Activated T-helper 17 cell treated with anti-CD3 and anti-CD28 coated beads, Interleukin-2, amount 50 U/mL, for 72 hours (primary cell): ENCODE measurements at places on chromosomes 16 and 17. TPM values are rescaled to one million over a fixed set of nuclear protein-coding genes. Genes with fewer than 3 reads are reported as not detected.
A peak's percentile ranks its signal among the peaks of the same experiment; 100 is the strongest.

- no peak for ATAC-seq
Observed at GRCh38 chr16:86477642-86478041, 32.7 kb upstream of the FOXF1 start.

DNA sequence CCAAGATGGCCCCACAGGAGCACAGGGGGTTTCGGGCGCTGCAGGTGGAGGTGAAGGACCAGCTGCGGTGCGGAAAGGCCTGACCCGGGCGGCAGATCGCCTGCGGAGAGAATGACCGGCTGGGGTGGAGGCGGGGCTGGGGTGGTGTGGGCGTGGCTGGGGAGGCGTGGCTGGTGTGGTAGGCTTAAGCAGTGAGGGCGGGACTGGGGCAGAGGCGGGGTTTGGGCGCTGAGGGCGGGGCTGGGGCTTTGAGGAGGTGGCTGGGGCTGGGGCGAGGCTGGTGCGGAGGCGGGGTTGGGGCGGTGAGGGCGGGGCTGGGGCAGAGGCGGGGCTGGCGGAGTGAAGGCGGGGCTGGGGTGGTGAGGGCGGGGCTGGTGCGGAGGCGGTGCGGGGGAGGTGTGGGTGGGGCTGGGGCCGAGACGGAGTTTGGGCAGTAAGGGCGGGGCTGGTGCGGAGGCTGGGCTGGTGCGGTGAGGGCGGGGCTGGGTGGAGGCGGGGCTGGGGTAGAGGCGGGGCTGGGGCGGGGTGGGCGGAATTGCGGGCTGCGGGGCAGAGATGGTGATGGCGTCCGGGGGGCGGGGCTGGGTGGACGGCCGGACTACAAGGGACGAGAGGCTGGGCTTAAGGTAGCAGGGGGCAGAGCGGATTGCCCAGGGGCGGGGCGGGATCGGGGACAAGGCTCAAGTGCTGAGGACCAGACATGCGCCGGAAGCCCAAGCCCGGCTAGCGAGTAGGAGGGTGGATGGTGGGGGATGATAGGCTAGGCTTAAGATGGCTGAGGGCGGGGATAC lies 9.9 kb upstream of the GSDMA start:
- ATAC-seq = peak; percentile 87

TP53TG3D gene
- total RNA-seq = not detected

DNA sequence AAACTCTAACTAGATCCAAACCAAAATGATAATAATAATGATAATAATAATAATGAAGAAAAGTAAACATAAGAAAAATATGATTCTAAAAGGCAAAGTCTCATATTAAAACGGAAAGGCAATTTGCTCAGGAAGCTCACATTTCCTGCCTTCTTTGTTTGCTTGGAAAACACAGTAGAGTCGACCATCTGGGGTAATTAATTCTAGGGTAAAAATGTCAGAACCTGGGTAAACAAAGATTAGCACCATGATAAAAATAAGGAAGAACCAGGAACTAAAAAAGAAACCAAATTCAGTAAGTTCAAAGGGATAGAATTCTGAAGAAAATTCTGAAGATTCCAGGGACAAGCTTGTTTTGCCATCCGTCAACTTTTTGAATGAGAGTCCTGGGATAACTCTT lies 16.2 kb downstream of the KRABD2 start:
- ATAC-seq = no peak

CLDN6 gene
- not detected for total RNA-seq

- ATAC-seq = peak; percentile 25
Observed at GRCh38 chr17:81518785-81519283, 6.2 kb upstream of the ACTG1 start.

GDPD1 gene
- 2.6 TPM for total RNA-seq

- ATAC-seq = no peak
Observed at GRCh38 chr17:34763728-34764665, 184.6 kb downstream of the TMEM132E start.

DNA sequence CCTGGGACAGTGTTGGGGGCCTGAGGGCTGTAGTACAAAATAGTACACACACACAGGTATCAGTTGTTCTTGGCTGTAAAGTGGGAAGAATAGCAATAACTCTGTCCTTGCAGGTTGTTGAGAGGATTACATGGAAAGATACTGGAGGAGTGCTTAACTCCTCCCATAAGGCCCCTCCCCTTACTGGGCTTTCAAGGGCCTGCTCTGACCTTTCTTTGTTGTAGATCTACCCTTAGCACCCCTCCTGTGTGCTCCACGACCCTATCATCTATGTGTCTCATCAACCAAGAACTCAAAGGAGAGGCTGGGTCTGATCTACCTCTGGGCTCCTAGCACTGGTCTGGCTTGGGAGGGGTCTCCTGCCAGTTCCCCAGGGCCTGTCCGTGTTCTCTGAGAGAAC lies 8.3 kb upstream of the EDC4 start:
- ATAC-seq = no peak

GRCh38 chr16:17211797-17212196 lies 259.0 kb downstream of the XYLT1 start:
- ATAC-seq = peak; percentile 34

- ATAC-seq = no peak
Observed at GRCh38 chr17:9868552-9868951, 36.5 kb downstream of the RCVRN start.

GRCh38 chr16:49706620-49707355 lies 149.1 kb downstream of the ZNF423 start:
- no peak for ATAC-seq

GRCh38 chr16:67184453-67184994 lies 761 bp upstream of the MATCAP1 start:
- peak; percentile 15 for ATAC-seq

- peak; percentile 79 for ATAC-seq
Observed at GRCh38 chr16:77585379-77586251, 136.7 kb upstream of the NUDT7 start.

DNA sequence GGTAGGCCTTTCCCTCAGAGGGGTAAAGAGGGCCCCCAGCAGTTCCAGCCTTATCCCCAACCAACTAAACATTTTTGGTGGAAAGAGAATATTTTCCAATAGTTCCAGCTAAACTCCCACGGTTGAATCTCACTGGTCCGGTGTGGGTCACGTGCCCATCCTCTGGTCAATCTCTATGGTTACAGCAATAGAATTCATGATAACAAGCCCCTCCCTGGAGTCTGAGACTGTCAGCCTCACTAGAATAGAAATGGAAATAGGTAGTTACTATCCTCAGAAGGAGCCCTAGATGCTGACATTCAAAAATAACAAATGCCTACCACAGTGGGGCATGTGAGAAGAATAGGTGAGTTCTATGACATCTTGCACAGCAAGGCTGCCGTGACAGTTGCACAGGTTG lies 37.5 kb upstream of the LITAF start:
- ATAC-seq = no peak

DNA sequence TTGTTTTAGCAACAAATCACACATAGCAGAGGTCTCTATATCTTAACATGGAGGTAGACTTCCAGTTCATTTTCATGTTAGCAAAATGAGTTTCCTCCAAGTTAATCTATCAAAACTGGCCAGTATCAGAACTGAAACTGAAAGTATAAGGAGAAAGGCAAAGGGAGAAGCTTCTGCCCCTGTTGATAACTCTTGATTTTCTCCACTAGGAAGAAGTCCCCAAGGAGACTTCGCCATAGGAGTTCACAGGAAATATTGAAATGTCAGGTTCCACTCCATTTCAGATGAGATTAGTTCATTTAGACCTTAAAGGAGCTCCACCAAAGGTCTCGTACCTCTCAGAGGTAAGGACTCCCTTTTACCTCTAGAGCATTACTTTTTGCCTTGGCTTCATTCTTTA lies 1.2 kb upstream of the OGFOD3 start:
- no peak for ATAC-seq

NGFR gene
- 0.50 TPM for total RNA-seq

DNA sequence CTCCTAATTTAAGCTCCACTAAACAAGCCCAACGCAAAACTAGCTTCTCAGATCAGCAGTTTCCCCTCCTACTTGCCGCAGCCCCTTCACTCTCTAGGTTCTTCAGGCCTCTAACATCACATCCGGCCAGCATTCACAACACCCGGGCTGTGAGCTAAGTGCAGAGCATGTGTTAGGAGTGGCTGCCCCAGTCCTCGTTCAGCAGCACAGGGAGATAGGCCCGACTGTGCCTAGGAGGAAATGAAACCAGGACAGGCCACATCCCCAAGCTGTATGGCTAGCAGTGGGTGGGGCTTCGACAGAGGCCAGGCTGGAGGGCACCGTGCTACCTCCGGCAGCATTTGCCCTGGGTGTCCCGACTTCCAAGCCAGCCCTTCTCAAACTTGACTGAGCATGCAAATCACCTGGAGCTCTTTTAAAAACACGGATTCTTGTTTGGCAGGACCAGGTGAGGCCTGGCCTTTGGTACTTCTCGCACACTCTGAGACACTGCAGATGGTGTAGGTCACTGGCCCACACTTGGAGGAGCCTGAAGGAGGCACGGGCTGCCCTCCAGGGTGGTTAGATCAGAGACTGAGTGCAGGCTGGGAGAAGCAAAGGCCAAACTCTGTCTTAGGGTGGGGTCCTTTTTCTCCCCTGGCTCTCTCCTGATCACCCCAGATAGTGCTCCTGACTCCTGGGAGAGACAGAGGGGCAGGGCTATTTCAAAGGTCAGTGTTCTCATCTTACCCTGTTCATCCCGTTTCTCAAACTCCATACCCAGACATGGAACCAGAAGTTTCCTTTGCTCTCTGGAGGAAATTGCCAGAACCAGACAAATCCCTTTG lies 202.0 kb downstream of the C16orf78 start:
- ATAC-seq = no peak
